ENCODE measurements at places on chromosomes 6 and 20. TPM values are rescaled to one million over a fixed set of nuclear protein-coding genes. Genes with fewer than 3 reads are reported as not detected.
A peak's percentile ranks its signal among the peaks of the same experiment; 100 is the strongest.

CENPQ gene
- polyA plus RNA-seq = 9.1 TPM

- no peak for DNase-seq
These were observed 170.2 kb downstream of the MTFR2 start for GRCh38 chr6:136079701-136080565.

- DNase-seq = peak; percentile 78
These were observed 10.1 kb downstream of the EZR start for GRCh38 chr6:158808941-158809678.

DNA sequence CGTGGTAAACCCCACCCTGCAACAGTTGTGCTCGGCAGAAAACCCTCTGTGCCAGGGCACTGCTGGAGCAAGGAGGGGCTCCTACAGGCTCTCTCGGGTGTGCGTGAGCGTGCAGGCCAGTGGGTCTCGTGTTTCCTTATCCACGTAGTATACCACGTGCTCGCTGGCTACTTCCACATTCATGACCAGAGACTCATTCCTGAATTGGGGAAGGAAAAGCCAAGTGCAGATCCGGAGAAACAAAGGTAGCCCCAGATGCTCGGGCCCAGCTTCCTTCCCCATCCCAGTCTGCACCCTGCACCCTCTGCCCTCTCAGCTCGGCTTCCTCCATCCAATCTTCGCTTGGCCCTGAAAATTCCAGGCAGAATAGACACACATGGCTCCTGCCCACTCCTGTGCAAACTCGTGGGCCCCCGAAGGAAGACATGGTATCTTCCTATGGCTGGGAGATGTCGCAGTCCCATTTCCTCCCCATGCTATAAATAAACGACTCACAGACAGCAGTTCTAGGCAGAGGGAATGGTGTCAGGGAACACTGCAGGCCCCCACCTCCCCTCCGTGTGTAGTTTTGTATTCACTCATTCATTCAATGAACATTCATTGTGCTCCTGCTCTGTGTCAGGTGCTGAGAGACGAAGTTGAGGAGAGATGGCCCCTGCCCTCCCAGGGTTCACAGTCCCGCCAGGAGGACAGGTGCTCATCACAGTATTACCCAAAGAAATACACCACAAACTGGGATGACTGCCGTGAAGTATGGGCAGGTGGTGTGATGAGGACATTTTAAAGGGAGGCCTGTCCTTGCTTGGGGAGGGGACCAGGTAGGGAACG lies 29.6 kb downstream of the NPEPL1 start:
- DNase-seq = no peak

- DNase-seq = no peak
These were observed 15.2 kb downstream of the VNN2 start for GRCh38 chr6:132742495-132742894.

- no peak for DNase-seq
These were observed 35.2 kb downstream of the SYNDIG1 start for GRCh38 chr20:24504331-24505285.

DNA sequence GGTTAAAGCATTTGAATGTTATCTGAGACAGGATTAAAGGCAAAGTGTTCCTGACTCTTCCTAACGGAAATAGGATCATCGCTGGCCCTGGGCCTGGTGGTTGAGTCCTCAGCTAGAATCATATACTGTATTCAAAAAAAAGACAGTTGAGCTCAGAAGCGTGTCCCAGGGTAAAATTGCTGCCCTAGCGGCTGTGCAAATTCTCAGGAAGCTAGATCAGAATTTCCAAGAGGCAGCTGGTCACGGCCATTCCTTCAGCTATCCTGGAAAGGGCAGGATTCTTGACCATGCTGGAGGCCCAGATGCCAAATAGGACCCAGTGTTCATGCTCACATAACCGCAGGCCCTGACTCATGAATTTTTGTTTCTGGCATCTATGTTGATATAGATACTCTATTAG lies 67.4 kb downstream of the STMND1 start:
- no peak for DNase-seq

GRCh38 chr6:11938285-11938890 lies 73.7 kb upstream of the HIVEP1 start:
- DNase-seq = no peak

DNA sequence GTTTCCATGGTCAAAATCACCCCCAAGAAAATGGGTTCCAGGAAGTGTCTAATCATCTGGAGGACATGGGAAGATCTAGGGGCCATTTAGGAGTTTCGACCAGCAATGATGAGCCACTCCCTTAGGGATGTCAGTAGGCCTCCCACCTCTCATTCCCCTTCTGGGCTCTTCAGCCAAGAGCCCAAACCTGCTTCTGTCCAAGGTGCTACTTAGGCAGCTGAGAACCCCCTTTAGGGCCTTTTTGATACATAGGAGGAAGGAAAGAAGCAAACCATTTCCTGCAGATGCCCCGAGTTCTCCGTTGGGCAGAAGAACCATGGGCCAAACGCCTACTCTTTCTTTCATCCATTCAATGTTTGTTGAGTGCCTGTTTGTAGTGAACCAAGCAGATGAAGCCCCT lies 141.4 kb upstream of the RIN2 start:
- no peak for DNase-seq

DNA sequence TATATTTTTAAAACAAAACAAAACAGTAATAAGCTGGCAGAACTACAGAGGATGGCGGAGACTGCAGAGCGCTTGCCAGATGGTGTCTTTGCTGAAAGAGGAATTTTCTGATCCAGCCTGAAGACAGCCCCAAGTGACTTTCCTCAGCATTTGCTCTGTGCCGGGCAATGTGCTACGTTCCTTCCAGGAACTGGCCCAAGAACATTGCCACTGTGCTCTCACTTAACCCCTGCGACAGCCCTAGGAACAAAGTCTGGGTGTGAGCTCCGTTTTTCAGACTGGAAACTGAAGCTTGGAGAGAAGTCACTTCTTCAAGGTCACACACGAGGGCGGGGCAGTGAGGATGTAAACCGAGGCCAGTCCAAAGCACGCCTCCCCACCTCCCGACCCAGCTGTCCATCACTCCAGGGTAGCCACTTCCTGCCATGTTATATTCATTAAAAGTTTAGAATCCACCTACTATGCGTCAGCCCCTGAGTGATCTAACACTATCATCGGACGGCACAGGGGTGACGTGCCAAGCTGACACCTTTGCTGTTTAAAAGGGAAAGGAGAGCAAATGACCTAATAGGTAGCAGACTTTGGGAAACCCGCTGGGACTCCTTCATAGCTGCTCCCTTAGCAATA lies 22.3 kb upstream of the BMP7 start:
- no peak for DNase-seq

DNA sequence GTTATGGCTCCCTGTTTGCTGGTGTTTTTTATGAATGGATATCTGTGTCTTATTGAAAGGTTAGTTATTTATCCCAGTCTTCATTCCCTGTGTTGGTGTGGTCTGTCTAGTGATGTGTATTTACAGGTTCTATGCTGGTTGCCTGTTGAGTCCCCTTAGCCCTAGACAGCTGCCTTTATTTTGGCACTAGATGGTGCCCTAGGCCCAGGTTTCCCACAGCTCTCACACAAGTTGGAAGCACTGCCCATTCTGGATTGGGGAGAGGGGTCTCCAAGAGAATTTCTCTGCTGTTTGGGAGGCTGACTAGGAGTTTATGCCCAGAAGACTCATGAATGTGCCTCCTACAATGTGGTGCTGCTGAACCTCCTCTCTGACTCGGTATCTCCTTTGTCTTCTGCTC lies 12.4 kb downstream of the GRM1 start:
- peak; percentile 33 for DNase-seq

DNA sequence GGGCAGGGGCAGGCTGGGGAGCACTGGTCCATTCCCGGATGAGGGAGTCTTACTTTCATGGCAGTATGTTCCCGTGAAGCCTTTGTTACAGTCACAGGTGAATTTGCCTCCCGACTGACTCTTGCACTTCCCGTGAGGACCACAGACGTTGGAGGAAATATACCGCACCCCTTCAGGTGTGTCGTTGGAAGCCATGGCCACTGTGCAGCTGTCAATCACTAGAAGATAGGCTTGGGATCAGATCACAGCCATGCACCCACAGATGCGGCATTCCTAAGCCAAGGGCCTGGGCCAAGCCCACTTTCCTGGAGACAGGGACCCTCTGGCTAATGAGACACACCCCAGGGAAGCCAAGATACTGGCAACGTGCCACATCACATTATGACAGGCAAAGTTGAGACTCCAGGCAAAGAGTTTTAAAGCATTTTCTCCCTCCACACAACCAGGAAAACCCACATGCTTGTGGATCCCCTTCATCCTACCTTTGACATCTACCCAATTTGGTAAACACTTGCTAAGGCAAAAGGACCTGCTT lies 26.8 kb downstream of the JAG1 start:
- DNase-seq = no peak

IGF2R gene
- 54.8 TPM for polyA plus RNA-seq
